ENCODE measurements at places on chromosomes 1 and 21.

DNA sequence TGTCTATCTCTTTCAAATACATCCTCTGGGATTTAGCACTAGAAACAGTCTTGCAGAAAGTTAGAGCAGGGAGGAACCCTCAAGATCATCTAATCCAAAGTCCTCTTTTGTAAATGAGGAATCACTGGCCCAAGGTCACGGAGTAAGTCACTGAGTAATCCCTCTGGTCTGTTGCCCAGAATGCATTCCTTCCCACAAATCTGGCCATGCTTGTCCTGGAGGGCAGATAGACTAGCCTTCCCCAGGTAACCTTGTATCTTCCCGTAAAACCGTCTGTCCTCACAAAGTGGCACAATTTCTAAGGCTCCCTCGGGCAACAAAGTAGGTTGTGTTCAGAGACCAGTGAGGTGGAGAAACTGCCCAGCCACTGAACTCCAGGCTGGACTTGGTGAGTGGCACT lies 46.2 kb downstream of the DDR2 start:
- DNase-seq, result no peak
- no peaks in the 10 kb centered on the region for H3K27me3 ChIP-seq
- peak overlapping the region; percentile 38 for H3K27ac ChIP-seq
- no peaks in the 10 kb centered on the region for H3K4me1 ChIP-seq

DNA sequence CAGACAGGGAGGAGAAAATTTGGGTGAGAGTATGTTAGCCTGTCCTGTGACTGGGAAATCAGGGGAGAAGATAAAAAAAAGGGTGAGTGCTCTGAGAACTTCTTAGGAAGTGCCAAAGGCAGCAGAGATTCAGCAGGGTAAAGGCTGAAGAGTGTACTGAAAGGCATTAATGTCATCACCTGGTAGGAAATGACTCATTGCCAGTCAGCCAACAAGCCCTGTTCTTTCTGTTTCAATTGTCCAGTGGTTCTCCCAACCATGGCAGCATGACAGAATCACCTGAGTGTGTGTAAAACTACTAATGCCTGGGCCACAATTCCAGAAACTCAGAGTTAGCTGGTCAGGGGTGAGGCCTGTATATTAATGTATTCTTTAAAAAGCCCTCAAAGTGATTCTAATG lies 83.5 kb downstream of the INTS7 start:
- no peaks in the 10 kb centered on the region for H3K27me3 ChIP-seq
- H3K4me3 ChIP-seq, result no peak overlapping the region
- no peaks in the 10 kb centered on the region for H3K4me1 ChIP-seq

GRCh38 chr1:163912170-163912884 lies 590.6 kb downstream of the NUF2 start:
- no peak for DNase-seq
- no peak overlapping the region for H3K27ac ChIP-seq
- no peak overlapping the region for H3K4me3 ChIP-seq
- no peaks in the 10 kb centered on the region for H3K36me3 ChIP-seq

DNA sequence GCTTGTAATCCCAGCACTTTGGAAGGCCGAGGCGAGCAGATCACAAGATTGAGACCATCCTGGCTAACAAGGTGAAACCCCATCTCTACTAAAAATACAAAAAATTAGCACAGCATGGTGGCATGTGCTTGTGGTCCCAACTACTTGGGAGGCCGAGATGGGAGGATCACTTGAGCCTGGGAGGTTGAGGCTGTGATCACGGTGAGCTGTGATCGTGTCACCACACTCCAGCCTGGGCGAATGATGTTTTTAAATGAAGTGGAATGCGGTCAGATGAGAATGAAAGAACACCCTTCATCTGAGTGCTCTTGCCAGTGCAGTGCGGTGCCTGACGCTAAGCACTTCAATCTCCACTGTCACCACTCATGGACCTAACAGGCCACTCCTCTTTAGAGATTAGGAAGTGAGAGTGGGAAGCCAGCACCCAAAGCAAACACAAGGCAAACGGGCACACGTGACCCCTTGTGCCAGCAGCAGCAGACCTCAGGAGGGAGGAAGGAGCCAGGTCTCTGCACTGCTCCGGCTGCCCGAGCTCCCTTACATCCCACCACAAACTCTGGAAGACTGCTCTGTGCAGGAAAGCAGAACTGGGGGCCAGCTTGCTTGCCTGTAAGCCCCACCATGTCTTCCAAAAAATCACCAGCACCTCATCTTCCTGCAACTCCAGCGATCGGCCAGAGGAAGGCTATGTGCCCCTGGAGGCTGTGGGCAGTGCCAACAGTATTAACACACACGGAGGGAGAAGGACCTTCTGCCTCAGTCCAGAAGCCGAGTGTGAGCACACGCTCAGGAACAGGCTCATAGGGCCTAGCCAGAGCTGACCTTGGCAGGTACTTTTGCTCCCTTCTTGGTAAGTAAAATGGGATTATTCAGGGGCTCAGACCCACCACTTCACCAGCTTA lies 9.7 kb downstream of the CTNNBIP1 start:
- peak; percentile 83 for DNase-seq

- peaks cover 10% of the 10 kb centered on the region for H3K4me1 ChIP-seq
- peaks cover 20% of the 10 kb centered on the region for H3K36me3 ChIP-seq
- no peak for DNase-seq
Observed at GRCh38 chr1:112544011-112544688, 35.4 kb downstream of the WNT2B start.

GRCh38 chr1:84010136-84010535 lies 11.2 kb upstream of the TTLL7 start:
- no peaks in the 10 kb centered on the region for H3K36me3 ChIP-seq
- no peak overlapping the region for H3K4me3 ChIP-seq
- H3K27ac ChIP-seq, result no peak overlapping the region
- H3K27me3 ChIP-seq, result no peaks in the 10 kb centered on the region

GRCh38 chr21:46256501-46256994 lies 28.0 kb upstream of the LSS start:
- no peak for DNase-seq
- H3K4me3 ChIP-seq, result no peak overlapping the region
- peaks cover 97% of the 10 kb centered on the region for H3K36me3 ChIP-seq
- peak overlapping the region; percentile 67 for H3K27ac ChIP-seq

- DNase-seq, result no peak
- H3K27ac ChIP-seq, result no peak overlapping the region
- no peak overlapping the region for H3K4me3 ChIP-seq
- no peaks in the 10 kb centered on the region for H3K36me3 ChIP-seq
- H3K27me3 ChIP-seq, result no peaks in the 10 kb centered on the region
- no peaks in the 10 kb centered on the region for H3K4me1 ChIP-seq
Observed at GRCh38 chr1:90394247-90394646, 322.9 kb downstream of the BARHL2 start.

DNA sequence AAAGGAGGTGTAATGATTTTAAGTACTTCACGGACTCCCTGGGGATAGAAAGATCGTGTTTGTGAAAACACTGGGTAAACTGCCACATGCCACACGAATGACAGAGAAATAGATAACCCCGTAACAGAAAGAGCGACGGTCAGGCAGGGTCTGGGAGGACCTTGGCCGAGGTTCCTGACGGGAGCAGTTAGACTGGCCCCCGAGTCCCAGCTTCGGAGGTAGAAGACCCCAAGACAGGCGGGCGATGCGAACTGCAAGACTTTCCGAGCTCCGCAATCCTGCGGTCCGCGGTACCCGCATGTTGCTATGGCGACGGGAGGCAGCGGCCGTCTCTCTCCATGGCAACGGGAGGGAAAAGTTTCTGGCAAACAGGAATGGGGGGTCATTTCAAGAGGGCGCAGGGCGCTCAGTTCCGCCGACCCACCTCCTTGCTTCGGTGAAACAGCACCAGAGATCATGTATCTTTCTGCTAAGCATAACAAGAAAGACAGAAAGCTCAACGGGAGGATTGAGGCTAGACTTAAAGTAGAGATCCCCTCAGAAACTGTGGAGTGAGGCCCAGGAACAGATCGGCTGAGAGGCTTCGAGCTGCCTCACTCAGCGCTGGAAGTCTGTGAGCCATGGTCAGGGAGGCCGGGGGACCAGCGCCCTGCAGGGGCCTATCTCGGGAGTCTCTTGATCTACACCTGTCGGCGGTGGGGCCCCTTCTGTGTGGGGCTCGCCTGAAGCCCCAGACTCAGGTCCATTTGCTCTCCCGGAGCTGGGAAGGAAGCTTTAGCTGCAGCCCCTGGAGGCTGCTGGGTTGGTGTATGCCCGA lies 685 bp upstream of the SYT6 start:
- H3K4me3 ChIP-seq, result no peak overlapping the region
- no peaks in the 10 kb centered on the region for H3K4me1 ChIP-seq
- DNase-seq, result no peak
- H3K36me3 ChIP-seq, result no peaks in the 10 kb centered on the region

GRCh38 chr1:226912587-226913176 lies 27.4 kb upstream of the COQ8A start:
- H3K27ac ChIP-seq, result no peak overlapping the region
- H3K27me3 ChIP-seq, result no peaks in the 10 kb centered on the region
- no peaks in the 10 kb centered on the region for H3K4me1 ChIP-seq
- H3K36me3 ChIP-seq, result no peaks in the 10 kb centered on the region

GRCh38 chr1:12026586-12026985 lies 7.3 kb downstream of the MIIP start:
- peaks cover 44% of the 10 kb centered on the region for H3K36me3 ChIP-seq
- DNase-seq, result no peak
- no peaks in the 10 kb centered on the region for H3K4me1 ChIP-seq
- H3K4me3 ChIP-seq, result no peak overlapping the region

- no peak for DNase-seq
- H3K4me1 ChIP-seq, result no peaks in the 10 kb centered on the region
- no peaks in the 10 kb centered on the region for H3K27me3 ChIP-seq
- H3K27ac ChIP-seq, result peak overlapping the region; percentile 58
- peaks cover 10% of the 10 kb centered on the region for H3K36me3 ChIP-seq
Observed at GRCh38 chr1:43835082-43836021, 98.2 kb upstream of the ARTN start.

DNA sequence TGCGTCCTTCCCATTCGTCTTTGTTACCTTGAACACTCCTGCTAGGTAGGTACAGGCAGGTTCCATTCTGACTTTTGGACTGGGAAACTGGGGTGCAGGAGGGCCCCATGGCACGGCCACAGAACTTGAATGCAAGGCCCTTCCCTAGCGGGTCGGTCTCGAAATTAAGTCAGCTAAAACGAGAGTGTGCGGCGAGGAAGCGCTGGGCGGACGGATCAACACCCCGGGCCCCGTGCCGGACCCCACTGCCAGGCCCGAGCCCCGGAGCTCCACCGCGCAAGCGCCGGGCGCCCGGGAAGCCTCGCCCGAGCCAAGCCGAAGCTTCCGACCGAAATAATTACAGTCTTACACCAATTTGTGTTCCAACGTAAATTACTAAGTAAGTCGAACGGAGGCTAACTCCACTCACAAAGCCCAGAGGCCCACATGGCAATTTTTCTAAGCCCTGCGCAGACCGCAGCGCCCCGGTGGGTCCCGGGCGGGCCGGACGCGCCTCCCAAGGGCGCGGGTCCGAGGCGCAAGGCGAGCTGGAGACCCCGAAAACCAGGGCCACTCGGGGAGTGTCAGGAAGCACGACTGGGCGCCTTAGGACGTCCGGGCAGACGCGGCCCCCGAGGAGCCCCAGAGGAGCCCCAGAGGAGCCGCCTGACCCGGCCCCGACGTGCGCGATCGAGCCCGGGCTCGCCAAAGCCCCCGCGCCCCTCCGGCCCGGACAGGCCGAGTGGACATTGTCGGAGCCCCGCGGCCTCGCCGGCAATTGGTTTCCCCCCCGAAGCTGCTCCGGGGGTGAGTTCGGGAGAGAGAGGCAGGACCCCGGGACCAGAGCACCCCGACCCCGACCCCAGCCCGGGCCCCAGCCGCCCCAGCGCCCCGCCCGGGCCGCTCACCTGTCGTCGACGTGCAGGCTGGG lies 624 bp downstream of the RIPK4 start:
- DNase-seq, result no peak
- peak overlapping the region; percentile 55 for H3K4me3 ChIP-seq
- no peaks in the 10 kb centered on the region for H3K36me3 ChIP-seq

DNA sequence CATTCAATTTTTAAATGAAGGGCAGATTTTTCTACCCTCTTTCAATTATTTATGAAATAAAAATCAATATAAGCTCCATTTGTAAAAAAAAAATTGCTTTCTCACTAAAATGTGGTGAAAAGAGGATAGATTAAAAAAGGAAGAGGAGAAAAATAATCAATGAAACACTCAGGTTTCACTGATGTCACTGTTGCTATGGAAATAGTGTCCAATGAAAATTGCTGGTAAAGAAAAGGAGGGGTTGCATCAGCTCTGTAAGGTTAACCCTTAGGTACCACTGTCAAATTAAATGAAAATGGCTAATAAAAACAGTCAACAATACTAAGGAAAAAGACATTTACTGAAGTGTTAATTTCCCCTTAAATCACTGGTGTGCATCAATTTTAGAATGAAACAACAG lies 91.6 kb upstream of the TTC39A start:
- no peak for DNase-seq
- no peaks in the 10 kb centered on the region for H3K36me3 ChIP-seq
- H3K27me3 ChIP-seq, result no peaks in the 10 kb centered on the region
- H3K4me3 ChIP-seq, result no peak overlapping the region

- H3K36me3 ChIP-seq, result no peaks in the 10 kb centered on the region
- no peak overlapping the region for H3K4me3 ChIP-seq
- H3K27ac ChIP-seq, result no peak overlapping the region
- no peaks in the 10 kb centered on the region for H3K27me3 ChIP-seq
Observed at GRCh38 chr1:9297831-9298230, 5.1 kb downstream of the SPSB1 start.

DNA sequence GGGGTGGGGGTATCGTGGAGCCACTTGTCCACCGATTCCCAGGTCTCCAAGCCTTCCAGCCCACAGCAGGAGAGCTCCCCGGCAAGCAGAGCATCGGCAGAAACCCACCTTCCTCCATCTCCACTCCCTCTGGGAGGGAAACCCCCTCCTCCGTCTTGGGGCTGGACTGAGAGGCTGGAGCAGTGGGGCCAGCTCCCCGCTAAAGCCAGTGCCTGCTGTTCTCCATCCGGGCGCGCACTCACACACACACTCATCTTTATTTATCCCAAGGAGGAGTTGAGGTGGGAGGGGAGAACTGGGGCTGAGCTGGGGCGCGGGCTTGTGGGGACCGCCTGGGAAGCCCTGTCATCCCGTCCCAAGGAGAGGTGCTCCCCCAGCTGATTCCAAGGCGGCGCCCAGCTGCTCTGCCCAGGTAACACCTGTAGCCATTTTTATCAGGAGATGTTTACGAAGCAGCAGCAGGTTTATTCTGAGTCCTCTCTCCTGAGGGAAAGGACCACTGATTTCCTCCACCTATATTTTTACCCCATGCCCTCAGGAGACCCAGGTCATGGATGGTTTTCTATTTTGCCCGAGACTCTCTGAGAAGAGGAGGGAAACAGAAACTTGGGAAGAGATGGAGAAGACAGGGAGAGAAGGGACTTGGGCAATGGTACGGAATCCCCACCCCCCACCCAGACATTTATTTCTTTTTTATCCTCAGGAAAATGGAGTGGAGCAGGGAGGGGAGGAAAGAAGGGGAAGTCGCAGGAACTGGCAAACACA lies 2.1 kb downstream of the KCNN3 start:
- H3K4me1 ChIP-seq, result no peaks in the 10 kb centered on the region
- DNase-seq, result no peak
- no peaks in the 10 kb centered on the region for H3K36me3 ChIP-seq
- H3K27me3 ChIP-seq, result no peaks in the 10 kb centered on the region
- peak overlapping the region; percentile 61 for H3K4me3 ChIP-seq
- H3K27ac ChIP-seq, result no peak overlapping the region

DNA sequence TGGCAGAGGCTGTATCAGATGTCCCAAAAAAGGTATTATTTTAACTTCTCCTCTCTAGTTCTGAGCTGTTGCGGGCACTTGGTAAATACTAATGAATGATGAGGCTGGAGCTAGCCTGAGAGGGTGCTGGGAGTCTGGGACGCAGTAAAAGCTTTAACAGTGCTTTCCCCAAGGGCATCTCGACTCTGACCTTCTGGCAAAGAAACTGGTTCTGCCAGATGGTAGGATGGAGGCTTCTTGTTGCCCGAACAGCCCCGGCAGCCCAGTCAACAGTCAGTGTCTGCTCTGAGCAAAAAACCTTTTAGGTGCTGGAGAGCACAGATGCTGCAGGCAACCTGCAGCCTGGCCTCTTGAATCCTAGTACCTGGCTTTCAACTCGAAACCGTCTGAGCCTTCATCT lies 2.5 kb upstream of the PNRC2 start:
- DNase-seq, result no peak
- H3K27ac ChIP-seq, result no peak overlapping the region
- H3K4me1 ChIP-seq, result no peaks in the 10 kb centered on the region
- H3K27me3 ChIP-seq, result no peaks in the 10 kb centered on the region

Measured in right atrium auricular region (tissue), 2 donors.